MG63 (cell line): ENCODE measurements at places on chromosomes 16 and 17. TPM values are rescaled to one million over a fixed set of nuclear protein-coding genes. Genes with fewer than 3 reads are reported as not detected.

CRHR1 gene
- not detected in 2 replicates for total RNA-seq

- no peak for DNase-seq
Observed at GRCh38 chr17:31013844-31014243, 43.0 kb downstream of the RNF135 start.

DNA sequence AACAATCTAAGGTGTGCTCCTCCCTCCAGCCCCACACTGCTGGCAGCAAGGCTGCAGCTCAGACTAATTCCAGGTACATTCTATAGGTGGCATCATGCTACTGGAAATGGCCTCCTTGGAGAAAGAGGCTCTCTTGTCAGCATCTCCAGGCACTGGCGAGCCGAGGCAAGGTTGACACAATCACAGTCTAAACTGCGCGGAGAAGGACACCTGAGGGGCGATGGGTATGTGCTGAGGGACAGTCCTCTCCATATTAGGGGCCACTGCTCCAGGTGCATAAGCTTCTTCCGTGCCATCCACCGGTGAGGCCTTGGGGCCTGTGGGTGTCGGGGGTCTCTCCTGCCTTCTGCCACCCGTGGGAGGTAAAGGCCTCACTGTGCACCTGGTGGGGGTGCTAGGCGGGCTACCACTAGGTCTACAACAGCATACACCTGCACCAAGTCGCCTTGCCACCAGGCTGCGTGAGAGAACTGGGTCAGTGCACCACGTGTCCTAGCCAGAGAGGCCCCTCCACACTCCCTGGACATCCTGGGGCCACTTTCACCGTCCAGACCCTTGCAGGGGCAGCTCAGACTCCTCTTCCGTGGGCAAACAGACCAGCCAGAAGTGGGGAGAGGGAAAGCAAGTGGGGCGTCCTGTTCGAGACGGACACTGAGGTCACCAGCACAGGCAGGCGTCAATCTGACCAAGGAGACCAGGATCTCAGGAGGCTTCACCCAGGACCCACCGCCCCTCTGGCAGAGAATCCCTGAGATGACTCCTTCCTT is 12.1 kb upstream of the CBX8 start:
- DNase-seq, result no peak

GRCh38 chr17:16353317-16354174 is at the start of gene CENPV:
TSS of gene CENPV (minus strand) at chr17:16353469. CDS start at chr17:16353436, 33 bp downstream.
- peak; percentile 39 for DNase-seq

- no peak for DNase-seq
Observed at GRCh38 chr16:3859889-3860288, 20.6 kb downstream of the CREBBP start.

DNA sequence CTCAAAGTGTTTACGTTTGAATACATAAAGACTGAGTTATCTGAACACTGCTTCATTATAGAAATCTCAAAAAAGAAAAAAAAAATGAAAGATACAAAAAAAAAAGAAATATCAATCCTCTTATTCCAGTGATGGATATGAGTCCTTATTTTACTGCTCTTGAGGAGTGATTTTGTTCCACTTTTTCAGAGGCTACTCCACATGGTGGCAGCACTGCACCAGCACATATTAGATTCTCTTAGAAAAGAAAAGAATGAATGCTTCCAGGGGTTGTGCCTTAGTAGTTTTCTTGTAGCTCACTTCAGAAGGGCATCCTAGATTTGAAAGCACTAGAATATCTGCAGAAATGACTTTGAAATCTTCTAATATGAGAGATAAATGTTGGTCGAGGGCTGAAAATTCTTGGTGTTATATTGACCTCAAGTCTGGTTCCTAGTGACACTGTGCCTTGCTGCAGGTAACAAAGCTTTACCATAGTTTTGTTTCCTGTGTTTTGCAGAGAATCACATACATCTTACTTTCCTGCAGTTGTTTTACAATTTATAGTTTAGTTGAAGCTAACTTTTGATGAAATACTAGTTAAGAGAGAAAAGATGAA is 25.9 kb downstream of the AP2B1 start:
- DNase-seq, result peak; percentile 22

- no peak for DNase-seq
Observed at GRCh38 chr16:30131869-30132475, 9.0 kb upstream of the MAPK3 start.

- no peak for DNase-seq
Observed at GRCh38 chr17:46163929-46164594, 29.2 kb downstream of the KANSL1 start.

- DNase-seq, result no peak
Observed at GRCh38 chr16:83917152-83918120, 18.5 kb downstream of the MLYCD start.

DNA sequence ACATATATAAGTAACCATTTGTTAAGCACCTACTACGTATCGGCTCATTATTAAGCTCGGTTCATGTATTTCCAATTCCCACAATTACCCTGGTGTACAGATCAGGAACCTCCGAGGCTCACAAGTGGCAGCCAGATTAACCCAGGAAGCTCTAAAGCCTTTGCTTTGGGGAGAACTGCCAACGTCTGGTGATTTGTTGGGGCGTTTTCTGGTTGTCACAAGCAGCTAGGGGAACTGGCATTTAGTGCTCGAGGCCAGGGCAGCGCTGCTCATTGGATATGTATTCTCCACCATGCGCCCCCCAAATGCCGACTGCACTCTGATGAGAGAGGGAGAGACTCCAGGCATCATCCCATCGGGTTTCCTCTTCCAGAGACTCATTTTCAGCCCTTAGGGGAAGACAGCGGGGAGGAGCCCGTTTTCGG is 541 bp downstream of the ZNF18 start:
- peak; percentile 53 for DNase-seq

DNA sequence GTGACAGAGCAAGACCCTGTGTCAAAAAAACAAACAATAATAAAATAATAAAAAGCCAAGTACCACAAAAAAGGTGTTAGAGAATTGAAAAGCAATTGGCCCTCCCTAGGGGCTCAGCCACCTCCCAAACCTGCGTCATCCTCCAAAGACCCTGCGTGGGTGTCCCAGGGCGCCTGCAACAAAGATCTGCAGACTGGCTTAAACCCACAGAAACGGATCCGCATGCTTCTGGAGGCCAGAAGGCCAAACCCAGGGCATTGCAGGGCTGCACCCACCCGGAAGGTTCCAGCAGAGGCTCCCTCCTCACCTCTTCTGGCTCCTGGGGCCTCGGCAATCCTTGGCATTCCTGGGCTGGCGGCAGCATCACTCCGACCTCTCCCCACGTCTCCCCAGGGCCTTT is 1.5 kb downstream of the ENPP7 start:
- no peak for DNase-seq

DNA sequence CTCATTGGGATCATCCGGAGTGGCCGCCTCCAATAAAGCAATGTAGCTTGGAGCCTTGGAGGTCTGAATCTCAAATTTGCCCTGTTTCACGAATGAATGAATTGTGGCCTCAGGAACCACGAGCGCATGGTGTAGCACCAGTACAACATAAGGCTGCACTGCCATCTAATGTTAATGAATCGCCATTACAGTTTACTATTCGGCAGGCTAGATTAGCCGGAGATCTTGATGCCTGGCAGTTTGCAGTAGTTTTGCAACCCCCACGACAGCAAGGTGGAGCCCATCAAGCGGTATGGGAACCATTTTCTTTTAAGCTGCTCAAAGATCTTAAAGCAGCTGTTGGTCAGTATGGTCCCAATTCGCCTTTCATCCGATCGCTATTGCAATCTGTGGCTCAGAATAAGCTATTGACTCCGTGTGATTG is 18.8 kb downstream of the ALOX15B start:
- peak; percentile 37 for DNase-seq

GRCh38 chr17:77831474-77832179 is 126.9 kb upstream of the TNRC6C start:
- DNase-seq, result peak; percentile 74

DHRS7B gene
- total RNA-seq, result 16.5 and 19.7 TPM in 2 replicates

DNA sequence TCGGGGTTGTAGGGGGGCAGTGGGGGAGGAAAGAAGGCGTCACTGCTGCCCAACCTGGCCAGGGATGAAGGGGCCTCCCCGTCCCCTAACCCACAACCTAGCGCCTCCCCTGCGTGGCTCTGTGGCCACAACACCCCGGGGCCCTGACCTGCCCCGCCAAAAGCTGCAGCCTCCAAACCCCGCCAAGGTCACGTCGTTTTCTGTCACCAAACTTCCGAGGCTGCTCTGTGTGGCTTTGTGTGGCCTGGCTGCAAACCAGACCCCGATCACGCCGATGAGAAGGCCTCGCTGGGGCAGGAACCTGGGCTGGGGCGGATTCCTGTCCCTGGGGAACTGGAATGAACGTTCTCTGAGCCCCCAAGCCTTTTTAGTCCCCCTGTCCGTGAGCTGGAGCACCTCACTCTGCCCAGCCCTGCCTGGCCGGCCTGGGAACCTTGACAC is 30.5 kb upstream of the CIBAR2 start:
- DNase-seq, result no peak

RNF112 gene
- total RNA-seq, result not detected in 2 replicates

- DNase-seq, result peak; percentile 25
Observed at GRCh38 chr17:18039535-18040260, 490 bp downstream of the GID4 start.

DNA sequence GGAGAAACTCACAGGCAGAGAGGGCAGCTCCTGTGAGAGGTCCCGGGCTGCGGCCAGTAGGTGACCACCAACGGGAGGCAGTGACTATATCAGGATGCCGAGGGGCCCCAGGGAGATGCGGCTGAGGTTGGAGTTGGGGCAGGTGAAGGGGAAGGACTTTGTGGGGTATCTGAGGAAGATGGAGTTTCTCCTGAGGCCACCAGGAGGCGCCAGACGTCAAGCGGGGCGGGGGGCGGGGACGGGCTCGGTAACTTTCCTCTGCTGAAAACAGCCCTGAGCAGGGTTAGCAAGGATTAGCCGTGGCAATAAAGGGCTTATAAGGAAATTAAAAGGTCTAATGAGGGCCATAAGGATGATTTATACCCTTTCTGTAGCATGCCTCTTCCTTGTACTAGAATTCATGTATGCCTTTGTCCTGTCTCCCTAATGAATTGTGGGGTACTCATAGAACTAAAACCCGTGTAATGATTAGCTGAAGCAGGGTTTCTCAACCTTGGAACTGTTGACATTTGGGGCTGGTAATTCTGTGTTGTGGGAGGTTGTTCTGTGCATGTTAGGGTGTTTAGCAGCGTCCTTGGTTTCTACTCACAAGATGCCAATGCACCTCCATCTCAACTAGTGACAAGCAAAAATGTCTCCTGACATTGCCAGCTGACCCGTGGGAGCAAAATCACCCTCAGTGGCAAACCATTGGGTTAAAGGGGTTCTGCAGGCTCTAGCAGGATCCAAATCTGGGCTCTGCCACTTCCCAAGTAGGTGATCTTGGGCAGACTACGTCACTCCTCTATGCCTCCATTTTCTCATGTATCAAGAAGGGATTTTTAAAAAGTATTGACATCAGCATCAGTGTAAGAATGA is 74.8 kb upstream of the GRIN2A start:
- DNase-seq, result peak; percentile 16

DNA sequence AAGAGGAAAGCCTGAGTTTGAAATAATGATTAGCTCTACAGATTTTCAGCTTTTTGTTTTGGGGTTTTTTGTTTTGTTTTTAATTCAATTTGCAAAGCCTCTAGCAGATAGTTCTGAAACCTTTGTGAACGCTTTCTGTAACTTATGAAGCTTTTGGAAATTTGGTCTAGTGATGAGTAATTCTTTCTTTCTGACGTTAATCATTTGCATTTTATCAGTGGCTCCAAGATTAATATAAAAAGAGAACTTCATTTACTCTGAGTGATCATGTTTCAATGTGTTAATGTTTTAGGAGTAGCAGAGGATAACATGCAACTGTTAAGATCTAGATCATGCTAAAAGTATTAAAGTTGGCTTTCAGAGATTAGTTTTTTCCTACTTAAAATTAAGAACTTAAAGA is 160.3 kb upstream of the TBX2 start:
- no peak for DNase-seq

DNA sequence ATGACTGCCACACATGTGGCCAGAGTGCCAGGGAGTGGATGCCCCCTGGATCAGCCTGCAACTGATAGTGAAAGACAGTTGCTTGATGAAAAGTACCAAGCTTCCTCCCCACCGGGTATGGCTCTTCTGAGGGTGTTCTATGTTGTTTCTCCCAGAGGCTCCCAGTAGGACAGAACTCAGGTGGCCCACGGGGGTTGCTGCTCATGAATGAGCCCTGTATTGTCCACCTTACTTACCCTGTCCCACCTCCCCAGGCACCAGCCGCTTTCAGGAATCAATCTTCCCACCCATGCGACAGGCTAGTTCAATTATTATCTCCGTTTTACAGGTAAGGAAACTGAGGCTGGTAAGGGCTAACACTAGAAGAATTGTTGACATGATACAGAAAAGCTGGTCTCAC is 34.9 kb upstream of the RGS9 start:
- no peak for DNase-seq

GRCh38 chr16:1159973-1160772 is 7.3 kb downstream of the CACNA1H start:
- DNase-seq, result no peak

- DNase-seq, result peak; percentile 43
Observed at GRCh38 chr17:41098481-41098880, 539 bp upstream of the KRTAP4-8 start.

- no peak for DNase-seq
Observed at GRCh38 chr17:70102531-70102930, 27.5 kb downstream of the KCNJ16 start.

DNA sequence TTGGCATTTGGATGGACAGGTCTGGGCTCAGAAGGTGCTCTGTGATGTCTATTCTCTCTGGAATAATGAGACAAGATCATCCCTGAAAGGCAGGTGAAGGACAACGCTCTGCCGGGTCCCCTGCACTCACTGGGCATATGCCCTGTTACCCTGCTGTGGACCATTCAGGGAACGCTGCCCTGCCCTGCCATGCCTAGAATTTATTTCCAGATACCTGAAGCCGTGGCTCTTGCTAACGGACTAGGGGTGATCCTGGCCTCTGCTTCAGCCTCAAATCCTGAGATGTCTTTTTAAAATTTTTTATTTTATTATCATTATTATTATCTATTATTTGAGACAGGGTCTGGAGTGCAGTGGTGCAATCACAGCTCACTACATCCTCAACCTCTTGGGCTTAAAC is 3.9 kb downstream of the SLC5A11 start:
- DNase-seq, result no peak

GRCh38 chr17:78960928-78961327 is 18.8 kb downstream of the LGALS3BP start:
- DNase-seq, result no peak

DNA sequence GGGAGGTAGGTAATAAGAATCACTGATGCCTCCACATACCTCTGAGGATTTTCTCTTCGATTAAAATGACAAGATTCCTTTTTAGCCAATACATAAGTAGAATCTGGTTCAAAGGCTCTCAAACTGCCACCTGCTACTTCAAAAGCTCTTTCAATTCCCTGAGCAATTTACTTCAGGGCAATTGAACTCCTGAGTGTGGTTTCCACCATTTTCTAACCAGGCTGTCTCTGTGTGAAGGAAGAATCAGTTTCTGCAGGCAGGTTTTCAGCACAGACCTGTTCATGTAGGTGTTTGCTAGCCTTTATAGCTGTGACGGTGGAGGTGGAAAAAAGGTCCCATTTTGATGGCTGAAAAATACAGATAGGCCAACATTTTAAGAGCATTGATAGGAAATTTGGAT is 18.2 kb upstream of the HS3ST3B1 start:
- no peak for DNase-seq

GRCh38 chr16:64590513-64590912 is 531.4 kb downstream of the CDH11 start:
- DNase-seq, result no peak
